ENCODE measurements at places on chromosomes 2 and 18.
A peak's percentile ranks its signal among the peaks of the same experiment; 100 is the strongest.

GRCh38 chr18:21391074-21391673 is 149.1 kb downstream of the GREB1L start:
- no peak for DNase-seq

DNA sequence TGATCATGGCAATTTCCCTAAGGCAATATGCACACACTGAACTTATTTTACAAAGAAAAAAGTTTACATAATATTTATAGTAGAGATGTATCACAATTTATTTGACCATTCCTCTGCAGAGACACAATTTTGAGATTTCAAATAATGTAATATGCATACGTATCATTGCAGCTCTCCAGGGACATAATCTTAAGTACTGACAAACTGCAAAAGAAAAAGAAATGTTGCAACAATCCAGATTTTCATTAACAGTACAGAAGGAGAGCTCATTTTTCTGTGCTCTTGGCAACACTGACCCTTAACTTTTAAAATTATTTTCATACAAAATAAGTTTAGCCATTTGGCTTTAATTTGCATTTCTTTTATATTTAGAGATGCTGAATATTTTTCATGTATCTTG is 710.2 kb upstream of the SLC39A10 start:
- DNase-seq: no peak

GRCh38 chr2:86624267-86624547 is 542 bp upstream of the RNF103 start:
- DNase-seq: peak; percentile 1

GRCh38 chr18:35303610-35304009 is 13.6 kb upstream of the ZSCAN30 start:
- no peak for DNase-seq

DNA sequence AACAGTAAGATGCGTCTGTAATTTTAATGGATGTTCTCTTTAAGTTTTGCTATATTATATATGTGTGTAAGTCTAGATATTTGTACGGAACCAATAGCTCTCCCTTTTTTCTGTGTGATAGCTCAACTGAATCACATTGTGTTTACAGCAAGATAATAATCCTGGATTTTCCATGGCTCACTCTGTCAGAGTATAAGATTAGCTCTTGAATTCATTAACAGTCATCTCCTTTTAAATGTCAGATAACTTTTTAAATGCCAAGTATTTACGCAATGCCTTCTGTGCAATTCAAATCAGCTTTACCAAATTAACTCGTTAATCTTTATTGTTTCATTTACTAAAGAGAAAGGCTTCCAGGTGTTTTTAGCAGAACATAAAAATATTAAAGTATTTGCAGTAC is 76.9 kb downstream of the KIAA2012 start:
- DNase-seq: no peak

DNA sequence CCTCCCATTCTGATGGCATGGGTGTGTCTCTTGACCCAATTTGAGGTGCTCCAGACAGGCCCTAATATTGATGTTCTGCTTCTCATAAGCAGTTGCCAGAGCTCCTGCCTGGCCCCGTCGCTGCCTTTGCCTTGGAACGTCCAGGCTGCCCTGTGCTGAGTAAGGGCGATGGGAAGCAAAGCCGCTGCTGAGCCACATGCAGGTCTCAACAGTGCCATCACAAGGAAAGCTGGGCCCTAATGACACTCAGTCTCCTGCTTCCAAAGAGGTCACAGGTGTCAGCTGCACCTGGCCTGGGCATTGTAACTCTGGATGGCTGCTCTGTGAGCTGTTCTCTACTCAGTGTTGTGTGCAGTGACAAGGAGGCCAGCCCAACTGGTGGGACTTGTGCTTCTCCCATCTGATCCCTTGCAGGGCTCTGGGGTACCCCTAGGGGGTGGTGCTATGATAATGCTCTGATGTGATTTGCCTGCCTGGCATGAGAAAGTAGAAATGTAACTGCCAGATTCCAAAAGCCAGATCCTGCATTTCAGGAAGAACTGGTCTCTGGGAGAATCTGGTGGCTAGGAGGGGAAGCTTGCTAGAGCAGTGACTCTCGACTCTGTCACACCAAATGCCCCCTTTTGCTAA is 8.7 kb downstream of the TTC39C start:
- no peak for DNase-seq

GRCh38 chr2:229712136-229712535 is 2.2 kb downstream of the DNER start:
- no peak for DNase-seq

GRCh38 chr2:1585635-1586034 is 158.7 kb downstream of the PXDN start:
- DNase-seq: no peak

DNA sequence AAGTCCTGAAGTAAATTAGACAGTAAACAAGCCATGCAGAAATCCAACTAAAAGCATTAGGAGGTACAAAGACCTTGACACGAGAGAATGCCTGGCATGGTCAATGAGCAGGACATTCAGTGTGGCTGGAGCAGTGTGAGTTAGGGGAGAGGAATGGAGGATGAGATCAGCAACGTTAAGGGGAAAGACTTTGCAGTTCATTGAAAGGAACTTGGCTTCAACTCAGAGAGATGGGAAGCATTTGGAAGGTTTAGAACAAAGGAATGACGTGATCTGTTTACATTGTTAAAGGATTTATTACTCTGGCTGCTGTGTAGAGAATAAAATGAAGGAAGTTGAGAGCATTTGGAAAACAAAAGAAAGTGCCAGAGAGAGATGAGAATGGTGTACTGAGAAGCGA is 621.3 kb downstream of the XIRP2 start:
- peak; percentile 14 for DNase-seq

GRCh38 chr2:77086051-77086450 is 436.1 kb downstream of the LRRTM4 start:
- no peak for DNase-seq

DNA sequence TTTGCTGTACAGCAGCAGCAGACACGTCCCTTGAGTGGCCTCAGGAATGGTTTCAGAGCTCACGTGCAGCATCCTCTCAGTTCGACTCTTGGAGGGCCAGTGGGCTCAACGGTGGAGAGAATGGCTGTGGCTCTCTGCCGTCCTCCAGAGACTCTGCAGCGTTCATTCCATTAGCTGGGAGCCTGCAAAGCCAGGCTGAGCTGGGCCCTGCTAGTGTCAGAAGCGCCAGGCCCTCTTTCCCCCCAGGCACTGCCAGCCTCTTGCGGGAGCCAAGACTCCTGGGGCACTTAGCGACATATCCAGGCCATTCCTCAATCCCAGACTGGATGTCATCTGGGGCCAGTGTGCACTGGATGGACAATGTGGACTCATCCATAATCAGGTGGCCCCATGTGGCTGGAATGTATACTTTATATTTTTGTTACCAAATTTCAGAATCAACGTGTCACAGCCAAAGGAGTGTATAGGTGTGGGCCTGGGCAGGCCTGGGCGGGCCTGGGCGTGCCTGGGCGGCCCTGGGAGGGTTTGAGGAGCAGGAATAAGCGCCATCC is 125.1 kb upstream of the EPAS1 start:
- no peak for DNase-seq

- no peak for DNase-seq
Observed at GRCh38 chr2:198017068-198017467, 212.7 kb downstream of the PLCL1 start.

- no peak for DNase-seq
Observed at GRCh38 chr18:77676910-77677309, 427.3 kb downstream of the GALR1 start.

DNA sequence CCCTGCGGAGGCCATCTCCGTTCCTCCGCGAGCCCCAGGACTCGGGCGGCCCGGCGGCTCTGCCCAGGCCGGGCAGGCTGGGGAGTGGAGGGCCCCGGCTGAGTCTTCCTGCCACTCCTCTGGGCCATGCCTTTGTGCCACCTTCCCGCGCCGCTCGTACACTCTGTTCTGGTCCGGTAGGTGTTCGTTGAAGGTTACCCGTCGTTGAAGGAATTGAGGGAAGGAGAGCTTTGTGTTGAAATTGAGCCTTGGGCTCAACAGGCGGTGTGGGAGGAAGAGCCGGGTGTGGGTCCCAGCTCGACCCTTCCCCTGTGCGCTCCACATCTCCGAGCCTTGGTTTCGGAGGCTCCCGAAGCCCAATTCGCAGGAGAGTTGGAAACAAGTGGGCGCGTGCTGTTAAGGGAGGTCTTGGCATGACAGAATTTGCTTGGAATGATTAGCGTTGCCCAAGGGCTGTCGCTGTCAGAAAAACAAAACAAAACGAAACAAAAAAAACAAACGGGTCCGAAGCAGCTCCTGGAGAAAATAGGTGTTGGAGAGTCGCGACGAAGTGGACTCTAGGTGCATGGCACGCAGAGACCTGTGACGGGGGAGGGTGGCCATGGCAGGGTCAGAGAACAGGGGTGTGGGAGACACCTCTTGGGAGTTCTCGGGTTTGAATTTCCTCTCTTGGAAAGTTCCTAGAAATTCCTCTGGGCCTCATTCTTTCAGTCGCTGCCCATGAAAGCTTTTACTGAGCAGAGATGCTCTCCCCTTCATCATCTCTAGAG is 1.2 kb upstream of the MZT2A start:
- DNase-seq: no peak

- no peak for DNase-seq
Observed at GRCh38 chr2:150403457-150403856, 84.0 kb downstream of the RND3 start.

DNA sequence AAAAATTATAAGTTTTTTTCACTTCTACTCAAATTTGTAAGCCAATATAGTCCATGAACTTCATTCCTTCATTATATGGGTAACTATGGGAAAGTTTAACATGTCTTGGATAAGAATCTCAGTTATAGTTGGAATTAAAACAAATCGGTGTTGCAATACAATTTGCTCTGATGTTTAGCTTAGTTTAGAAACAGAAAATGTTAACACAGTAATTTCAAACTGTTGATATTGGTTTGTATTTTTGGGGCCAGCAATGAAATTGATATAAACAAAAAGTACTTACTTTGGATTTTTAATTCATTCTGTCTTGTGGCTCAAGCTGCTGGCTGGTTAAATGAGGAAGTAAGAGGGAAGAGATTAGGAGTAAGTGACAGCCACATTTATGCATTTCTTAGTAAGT is 368.5 kb upstream of the NT5C1B start:
- no peak for DNase-seq

- DNase-seq: no peak
Observed at GRCh38 chr2:182914852-182915251, 48.4 kb upstream of the FRZB start.

DNA sequence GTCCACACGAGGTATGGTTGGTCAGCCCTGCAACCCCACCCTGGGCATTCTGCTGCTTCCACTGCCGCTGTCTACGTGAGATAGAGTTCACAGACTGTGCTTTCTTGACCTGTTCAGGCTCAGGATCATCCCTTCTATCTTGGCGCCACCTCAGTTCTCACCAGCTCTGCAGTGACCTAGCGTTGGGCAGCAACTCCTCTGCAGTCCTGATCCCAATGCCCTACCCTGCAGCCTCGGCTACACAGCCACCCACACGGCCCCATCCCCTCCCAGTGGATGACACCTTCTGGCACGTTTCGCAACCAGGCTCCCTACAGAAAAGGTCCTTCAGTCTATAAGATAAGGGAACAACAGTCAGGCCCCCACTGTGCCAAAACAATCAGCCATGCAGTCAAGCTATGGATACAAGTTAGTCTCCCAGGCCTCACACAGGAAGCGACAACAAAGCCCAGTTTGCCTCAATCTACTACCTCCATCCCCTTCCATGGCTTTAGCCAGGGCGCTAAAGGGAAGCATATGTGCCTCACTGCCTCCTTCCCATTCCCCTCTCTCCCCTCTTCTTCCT is 317.9 kb upstream of the PKDCC start:
- DNase-seq: no peak

GRCh38 chr18:45157576-45157975 is 457.7 kb upstream of the SLC14A2 start:
- DNase-seq: no peak

DNA sequence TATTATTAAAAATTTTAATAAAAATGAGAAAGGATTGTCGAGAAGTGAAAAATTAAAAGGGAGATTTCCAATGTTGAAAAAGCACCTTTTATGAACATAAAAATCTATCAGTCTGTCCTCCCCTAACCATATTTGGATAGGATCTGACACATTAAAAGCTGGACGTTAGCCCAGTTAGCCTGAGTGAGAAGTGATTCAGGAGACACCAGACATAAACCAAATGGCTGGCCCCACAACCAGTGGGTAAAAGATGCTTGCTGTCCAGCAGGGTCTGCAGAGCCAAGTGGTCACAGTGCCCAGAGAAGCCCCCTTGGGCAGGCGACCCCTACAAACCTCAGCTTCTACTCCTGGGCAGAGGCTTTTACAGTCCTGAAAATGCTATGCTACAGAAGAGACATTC is 253.8 kb upstream of the LYPD1 start:
- no peak for DNase-seq

DNA sequence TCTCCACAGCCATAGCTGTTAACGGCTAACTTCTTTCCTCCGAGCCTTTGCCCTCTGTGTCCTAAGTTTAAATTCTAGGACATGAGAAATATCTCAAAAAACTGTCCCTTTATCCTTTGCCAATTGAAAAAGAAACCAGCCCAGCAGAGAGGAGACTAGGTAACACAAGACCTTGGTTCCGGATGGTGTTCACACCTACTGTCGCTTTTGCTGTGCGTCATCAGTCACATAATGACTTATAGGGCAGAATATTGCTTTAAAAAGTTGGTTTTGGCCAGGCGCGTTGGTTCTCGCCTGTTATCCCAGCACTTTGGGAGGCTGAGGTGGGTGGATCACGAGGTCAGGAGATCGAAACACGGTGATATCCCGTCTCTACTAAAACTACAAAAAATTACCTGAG is 66.2 kb downstream of the SP3 start:
- DNase-seq: no peak

GRCh38 chr2:141020346-141020745 is 1110.5 kb downstream of the LRP1B start:
- no peak for DNase-seq

GRCh38 chr18:55079481-55080355 is 120.5 kb upstream of the CCDC68 start:
- no peak for DNase-seq

DNA sequence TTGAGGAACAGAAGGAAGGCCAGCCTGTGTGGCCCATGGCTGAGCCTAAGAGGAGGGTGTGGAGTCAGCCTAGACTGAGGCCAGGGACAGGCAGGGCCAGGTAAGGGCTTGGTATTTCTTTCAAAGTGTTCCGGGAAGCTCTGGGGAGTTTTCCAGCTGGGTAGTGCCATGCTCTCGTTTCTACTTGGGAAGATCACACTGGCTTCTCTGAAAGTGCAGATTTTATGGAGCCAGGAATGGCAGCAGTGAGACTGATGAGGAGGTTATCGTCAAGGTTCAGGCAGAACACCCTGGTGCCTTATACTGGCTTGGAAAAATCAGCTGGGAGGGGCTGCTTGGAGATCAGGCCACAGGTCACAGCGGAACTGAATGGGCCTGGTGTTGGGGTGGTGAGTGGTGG is 245.1 kb downstream of the SOX11 start:
- DNase-seq: no peak

DNA sequence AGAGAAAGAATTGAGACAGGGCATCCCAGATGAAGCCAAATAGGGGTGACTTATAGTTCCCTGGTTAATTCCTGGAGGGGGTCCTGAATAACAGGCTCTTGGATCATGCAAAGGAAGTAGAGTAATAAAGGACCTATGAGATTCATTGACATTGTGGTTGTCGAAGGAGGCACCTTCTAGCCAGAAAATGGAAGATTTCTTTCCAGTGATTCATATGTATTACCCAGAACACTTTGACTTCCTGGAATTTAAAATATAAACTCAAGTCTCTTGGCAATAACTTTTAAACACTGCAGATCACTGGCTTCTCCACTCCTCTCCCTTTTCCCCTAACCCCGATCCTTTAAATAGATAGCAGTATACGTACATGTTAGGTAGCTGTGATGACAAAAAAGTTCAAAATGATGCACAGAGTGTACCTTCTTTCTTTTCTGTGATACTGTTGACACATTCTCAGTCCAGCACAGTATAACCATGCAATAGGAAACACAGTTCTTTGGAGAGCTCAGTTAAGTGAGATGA is 211.8 kb downstream of the LTBP1 start:
- no peak for DNase-seq
